Left colon (tissue), 2 donors: ENCODE measurements at places on chromosomes 11 and 22. TPM values are rescaled to one million over a fixed set of nuclear protein-coding genes. Genes with fewer than 3 reads are reported as not detected.

- no peak for DNase-seq
Measured at GRCh38 chr11:28922386-28922981, 814.3 kb downstream of the METTL15 start.

DNA sequence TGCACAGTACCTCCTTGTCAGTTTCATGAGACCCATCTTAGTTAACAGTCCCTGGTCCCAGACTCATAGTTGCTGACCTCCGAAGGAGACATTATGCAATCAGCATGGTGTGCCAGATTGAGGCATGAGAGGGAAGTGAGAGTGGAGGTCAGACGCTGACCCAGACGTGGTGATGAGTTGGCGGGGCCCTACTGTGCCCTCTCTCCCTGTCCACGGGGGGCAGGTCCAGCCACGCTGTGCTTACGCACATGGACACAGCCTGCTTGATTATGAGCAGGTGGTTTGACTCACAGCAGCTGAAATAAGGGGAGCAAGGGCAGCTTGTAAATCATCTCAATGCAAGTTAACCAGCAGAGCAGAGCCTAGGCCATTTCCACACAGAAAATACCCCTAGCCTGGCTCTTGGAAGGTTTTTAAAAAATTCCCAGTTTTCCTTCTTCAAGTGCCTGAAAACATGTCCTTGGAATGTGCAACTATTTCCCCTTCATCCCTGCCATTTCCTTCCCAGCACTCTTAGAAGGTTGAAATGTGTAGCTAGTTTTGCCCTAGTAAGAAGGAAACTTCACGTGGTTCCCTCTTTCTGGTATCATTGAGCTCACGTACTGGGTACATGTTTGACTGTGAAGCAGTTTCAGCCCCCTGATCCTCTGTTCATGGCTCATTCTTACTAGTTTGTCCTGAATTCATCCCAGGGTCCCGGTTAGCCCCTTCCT is 122.6 kb upstream of the SORL1-AS1 start:
- DNase-seq, result peak; percentile 62

DNA sequence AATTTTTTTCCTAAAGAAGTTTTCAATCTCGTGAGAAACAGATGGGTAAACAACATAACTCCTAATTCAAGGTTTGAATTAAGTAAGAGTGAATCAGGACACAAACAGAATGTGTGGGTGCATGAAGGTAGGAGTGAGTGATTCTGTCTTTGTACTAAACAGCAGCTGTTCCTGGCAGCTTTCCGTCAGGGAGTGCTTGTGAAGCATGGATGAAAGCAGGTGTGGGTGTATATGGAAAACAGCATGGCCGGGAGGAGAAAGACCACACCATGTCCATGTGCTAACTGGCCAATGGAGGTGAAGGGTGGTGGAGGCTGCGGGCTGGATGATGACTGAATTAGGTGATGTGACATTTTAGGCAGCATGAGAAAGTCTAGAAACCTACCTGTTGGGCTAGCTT is 49.6 kb downstream of the BARX2 start:
- DNase-seq, result no peak

DNA sequence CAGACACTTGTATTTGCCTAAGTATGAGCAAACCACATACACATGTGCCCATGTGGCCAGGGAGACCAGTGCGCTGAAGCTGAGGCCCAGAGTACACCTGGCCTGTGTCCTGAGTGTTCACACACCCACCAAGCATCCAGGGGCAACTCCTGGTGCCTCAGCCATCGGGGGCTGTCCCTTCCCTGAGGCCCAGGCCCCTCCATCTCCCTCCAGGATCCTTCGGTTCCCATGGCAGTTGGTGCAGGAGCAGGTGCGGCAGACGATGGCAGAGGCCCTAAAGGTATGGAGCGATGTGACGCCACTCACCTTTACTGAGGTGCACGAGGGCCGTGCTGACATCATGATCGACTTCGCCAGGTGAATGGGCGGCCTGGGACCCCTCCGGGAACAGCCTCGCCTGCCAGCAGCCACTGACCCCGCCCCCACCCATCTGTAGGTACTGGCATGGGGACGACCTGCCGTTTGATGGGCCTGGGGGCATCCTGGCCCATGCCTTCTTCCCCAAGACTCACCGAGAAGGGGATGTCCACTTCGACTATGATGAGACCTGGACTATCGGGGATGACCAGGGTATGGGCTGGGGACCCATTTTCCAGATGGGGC is 6.5 kb upstream of the SMARCB1 start:
- no peak for DNase-seq

DNA sequence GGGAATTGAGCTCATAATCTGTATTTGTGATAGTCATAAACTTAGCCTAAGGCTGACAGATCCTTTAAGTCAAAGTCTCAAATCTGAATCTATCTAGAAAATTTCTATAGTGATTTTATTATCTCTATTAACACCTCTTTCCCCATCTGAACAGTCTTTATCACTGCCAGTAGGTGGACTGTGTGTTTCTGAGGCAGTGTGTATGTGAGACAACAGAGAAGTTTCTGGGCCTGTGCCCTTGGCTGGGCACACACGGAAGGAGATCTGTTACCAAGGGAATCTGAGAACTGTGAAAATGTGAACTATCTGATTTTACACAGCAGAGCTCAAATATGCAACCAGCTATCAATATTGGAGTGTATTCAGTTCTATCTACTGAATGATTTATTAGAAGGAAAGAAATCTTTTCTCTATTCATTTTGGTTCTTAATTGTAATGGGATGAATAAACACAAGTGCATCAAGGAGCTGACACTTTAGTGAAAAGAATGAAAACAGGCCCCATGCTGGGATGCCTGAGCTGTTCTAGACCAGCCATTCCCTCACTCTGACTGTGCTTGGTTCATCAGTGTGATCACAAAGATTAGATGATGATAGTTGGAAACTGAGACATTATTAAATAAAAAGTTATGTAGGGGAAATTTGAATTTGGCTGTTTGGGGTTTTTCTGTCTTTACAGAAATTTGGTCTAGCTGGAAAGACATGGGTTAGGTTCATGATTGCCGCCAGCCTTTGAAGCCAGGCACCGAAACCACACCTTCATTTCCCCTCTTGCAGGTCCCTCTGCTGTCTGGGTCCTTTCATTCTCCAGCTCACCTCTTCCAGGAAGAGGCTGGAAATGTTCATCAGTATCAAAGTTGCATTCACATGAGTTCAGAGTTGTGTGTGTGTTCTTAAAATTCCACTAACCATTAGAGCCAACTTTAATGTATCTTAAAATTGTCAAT is 68.1 kb downstream of the LIF start:
- DNase-seq, result no peak

- DNase-seq, result no peak
Measured at GRCh38 chr11:95487391-95487790, 256.4 kb upstream of the SESN3 start.

- DNase-seq, result no peak
Measured at GRCh38 chr11:124194293-124195188, 11.4 kb downstream of the OR10D3 start.

PRG3 gene
- total RNA-seq, result not detected

- no peak for DNase-seq
Measured at GRCh38 chr11:124541204-124541603, 2.2 kb downstream of the OR8B12 start.

DNA sequence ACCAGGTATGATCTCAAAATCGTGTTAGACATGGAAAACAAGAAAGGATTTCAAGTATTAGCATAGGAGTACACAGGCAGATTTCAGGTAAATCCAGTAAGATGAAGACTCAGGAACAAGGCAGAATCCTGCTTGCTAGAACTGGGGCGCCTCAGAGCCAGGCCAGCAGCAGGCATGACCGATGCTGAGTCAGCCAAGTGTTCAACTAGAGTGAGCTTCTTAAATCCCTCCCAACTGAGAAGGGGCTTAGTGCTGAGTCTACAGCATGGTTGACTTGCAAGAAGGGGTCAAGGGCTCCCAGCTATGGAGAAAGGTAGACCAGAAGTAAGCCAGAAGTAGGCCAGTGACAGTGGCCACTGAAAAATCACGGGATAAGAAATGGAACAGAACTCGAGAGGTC is 12.4 kb downstream of the GRAP2 start:
- DNase-seq, result no peak

DNA sequence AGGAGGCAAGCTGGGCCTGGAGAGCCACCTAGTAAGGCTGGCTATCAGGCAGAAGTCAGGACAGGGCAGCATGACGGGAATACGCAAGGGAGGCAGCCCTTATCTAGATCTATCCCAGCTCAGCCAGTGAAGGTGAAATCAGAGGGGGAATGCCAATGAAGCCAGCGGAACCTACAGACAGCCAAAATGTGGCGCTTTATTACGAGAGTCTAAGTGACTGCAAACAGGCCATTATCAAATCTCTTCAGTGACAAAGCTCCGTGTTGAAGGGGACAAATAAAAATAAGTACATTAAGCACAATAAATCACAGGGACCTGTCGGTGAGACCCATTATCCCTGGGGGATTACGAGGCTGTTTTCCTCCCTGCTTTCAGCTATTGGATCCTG is 22.8 kb downstream of the LARGE1 start:
- no peak for DNase-seq

UPK2 gene
- total RNA-seq, result not detected

BBOX1 gene
- total RNA-seq, result not detected

GRCh38 chr22:25069758-25070481 is 117.4 kb downstream of the KIAA1671 start:
- no peak for DNase-seq

OR52A1 gene
- total RNA-seq, result not detected

MAP6 gene
- total RNA-seq, result 1.7 TPM

GRCh38 chr22:46064228-46064965 is 85.9 kb upstream of the PPARA start:
- peak; percentile 15 for DNase-seq

DNA sequence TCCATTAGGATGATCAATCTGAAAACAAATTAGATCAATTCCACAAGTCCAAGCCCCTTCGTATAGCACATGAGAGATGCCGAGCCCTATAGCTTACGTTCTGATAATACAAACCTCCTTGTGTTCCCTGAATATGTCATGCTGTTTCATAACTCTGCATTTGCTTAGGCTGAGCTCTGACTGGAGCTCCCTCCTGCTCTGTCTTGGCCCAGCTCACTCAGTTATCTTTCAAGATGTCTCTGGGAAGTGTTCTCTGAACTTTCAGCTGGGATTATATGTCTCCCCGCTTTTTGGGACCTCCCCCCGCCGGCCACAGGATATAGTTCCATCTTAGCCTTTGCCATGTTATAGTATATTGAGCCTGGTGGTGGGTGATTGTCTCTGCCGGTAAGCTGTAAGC is 44.0 kb downstream of the FDX1 start:
- no peak for DNase-seq

DNA sequence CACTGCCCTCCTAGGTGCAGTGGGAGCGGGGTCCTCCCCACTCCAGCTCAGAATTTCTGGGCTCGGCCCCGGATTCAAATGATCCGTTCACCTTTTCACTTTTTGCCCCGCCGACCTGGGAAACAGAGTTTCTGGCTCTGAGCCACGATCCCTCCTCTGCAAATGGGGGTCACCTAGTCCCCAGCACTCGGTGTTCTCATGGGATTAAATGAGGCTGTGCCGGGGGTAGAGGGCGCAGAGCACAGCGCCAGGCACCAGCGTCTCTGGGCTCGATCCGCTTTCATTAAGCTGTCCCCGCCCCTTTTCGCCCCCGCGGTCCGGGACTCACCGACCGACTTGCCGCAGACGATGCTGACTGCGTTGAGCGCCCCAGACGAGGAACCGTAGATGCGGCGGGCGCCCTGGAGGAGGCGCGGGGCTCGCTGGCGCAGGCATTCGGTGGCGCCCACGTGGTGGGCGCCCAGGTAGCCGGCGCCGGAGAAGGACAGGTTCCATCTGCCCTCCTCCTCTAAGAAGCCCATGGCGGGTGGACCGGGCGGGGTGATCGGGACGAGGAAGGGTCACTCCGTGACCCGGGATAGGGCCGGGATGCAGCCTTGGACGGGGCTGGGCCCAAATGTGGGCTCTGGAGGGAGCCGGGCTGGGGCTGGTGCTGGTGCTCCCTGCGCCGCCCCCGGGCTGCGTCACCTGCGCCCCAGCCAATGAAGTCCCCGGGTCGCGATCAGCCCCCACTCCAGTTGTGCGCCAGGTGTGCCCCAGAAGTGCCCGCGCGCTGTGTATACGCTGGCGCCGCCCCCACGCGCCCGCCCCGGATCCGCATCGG is at the start of gene PNPLA5:
Gene PNPLA5, minus strand, starts transcription at position 654 of the 823 bp plus-strand sequence. Its CDS starts 133 bp downstream, at position 521.
- no peak for DNase-seq

DNA sequence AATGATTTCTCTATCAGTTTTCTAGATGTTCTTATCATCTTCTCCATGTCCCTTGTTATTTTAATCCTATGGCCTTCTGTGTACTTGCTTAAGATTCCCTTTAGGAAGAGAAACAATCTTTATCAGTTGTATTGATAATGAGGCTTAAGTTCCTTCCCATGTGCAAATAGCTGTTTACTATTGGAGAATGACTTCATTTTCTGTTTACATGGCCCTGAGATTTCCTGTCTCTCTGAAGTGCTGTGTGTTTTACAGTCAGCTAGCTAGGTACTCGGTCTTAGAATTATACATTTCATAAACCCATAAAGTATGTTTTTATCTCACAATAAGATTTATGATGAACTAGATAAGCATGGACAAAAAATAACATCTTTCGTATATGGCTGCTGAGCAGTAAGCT is 67.5 kb upstream of the CCDC179 start:
- no peak for DNase-seq

DNA sequence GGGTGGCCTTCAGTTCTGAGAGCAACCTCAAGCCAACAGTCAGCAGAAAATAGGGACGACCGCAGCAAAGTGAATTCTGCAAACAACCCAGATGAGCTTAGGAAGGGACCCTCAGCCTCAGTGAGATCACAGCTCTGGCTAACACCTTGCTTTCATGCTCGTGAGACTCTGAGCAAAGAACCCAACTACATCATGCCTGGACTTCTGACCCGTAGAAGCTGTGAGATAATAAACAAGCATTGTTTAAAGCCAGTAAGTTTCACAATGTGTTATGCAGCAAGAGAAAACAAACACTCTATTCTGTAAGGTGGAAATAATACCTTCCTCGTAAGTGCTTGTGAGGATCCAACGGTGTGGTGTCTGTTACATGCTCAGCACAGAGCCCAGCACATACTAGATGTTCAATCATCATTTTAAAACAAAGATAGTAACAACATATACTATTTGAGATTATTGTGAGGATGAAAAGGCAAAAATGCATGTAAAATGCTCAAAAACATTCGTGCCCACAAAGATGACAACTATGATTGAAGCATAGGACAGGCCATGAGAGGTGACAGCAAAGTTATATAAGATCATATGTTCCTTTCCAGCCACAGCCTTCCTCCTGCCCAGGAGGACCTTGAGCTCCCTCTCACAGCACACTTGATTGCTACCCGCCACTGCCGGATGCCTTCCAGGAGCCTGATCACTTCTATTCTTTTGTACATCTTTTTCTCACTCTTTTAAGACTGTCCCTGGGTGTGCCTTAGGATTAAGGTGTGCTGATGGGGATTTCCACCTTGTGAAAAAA is 433.3 kb downstream of the BUD13 start:
- no peak for DNase-seq
